ENCODE measurements at places on chromosomes 6 and 20.

- no peak for DNase-seq
These were observed 68.5 kb downstream of the MAP3K5 start for GRCh38 chr6:136723780-136724179.

DNA sequence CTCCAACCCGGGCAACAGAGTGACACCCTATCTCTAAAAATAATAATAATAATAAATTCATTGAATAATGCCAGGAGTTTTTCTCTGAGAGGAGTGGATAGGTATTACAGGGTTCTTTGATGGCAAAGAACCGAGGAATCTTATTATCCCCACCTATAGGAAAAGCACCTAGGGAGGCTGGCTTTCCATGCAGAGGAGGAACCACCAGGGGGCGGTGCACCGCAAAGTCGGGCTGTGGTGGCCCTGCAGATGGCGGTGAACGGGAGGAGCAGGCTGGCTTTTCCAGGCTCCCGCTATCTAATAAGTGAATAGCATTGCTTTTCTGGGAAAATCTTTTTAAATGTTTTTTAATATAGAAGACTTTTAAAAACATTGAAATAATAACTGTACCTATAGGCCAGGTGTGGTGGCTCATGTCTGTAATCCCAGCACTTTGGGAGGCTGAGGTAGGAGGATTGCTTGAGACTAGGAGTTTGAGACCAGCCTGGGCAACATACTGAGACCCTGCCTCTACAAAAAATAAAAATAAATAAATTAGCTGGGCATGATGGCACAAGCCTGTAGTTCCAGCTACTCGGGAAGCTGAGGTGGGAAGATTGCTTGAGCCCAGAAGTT, 864.2 kb downstream of the KIF16B start:
- DNase-seq = peak; percentile 24

GRCh38 chr20:57632286-57632685, 12.1 kb upstream of the ZBP1 start:
- DNase-seq = no peak

- no peak for DNase-seq
These were observed 91.3 kb upstream of the ADGRF1 start for GRCh38 chr6:47133230-47134000.

- DNase-seq = peak; percentile 88
These were observed 159.9 kb downstream of the OR2B2 start for GRCh38 chr6:27752038-27752885.

DNA sequence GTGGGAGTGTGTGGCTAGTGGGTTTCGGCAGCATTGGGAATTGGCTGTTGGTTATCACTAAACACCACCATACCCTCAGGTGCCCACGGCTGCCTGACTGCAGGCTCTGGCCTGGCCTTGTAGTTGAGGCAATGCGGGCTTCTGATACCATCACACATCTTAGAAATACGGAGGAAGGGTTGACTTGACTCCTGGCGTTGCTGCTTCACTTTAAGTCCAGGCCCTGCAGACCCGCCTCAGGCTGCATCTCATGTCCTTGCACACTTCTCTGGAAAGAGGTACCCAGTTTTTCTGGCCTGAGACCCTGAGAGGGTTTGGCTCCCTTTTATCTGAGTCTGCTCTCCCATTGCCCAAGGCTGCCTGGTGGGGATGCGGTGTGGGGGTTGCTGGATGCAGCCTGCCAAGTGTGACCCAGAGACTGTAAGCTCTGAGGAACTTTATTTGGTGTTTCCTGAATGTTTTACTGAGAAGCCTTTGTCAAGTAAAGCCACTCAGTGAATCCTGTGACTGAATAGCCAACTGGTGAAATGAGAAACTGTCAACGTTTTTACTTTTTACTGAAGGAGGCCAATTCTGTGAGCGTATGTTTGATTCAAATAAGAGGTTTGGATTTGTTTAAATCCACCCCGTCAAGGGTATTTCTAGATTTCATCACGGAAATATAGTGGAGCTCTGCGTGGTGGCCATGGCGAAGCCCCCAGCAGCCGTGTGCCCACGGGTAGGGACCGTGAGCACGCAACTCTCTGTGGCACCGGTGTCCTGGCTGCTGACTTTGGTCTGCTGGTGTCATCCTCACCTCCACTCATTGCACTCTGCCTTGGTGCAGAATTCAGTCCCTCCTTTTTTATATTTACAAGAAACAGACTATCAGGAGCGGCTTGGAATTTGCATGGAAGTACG, 160.1 kb downstream of the DTNBP1 start:
- DNase-seq = no peak

- DNase-seq = no peak
These were observed 38.4 kb downstream of the AKAP7 start for GRCh38 chr6:131173680-131174079.

DNA sequence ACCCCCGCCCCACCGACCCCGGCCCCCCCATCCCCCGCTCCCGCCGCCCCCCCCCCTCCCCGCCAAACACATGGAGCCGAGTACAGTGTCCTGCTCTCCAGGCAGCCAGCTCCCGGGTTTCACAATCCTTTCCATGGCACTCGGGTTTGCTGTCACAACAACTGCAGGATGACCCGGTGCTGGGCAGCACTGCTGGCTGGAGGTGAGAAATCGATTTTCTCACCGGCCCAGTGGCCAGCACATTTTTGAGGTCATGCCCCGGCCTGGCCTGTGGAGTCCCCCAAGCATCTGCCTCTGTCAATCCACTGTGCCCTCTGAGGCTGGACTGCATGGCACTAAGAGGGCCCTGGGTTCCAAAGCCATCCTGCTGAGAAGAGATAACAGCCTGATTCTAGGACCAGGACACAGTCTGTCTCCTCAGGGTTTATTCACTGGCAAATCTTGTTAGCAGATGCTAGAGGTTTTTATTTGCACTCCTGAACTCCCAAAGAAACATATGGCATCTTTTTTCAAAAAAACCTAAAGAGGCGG, 129.5 kb downstream of the NFATC2 start:
- DNase-seq = peak; percentile 70

DNA sequence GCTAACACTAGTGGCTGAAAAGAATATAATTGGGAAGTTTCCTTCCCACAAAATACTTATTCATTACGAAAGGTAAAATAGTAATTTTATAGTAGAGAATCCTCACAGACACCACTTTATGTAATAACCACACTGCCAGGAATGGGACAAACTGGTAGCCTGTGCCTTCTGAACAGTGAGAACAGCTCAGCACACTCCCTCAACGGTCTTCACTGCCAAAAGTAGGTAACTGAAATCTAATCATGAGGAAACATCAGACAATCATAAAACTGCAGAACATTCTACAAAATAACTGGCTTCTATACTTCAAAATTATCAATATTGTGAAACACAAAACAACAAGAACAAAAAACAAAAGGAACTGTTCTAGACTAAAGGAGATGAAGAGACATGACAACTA, 44.1 kb downstream of the NUP153 start:
- DNase-seq = no peak

DNA sequence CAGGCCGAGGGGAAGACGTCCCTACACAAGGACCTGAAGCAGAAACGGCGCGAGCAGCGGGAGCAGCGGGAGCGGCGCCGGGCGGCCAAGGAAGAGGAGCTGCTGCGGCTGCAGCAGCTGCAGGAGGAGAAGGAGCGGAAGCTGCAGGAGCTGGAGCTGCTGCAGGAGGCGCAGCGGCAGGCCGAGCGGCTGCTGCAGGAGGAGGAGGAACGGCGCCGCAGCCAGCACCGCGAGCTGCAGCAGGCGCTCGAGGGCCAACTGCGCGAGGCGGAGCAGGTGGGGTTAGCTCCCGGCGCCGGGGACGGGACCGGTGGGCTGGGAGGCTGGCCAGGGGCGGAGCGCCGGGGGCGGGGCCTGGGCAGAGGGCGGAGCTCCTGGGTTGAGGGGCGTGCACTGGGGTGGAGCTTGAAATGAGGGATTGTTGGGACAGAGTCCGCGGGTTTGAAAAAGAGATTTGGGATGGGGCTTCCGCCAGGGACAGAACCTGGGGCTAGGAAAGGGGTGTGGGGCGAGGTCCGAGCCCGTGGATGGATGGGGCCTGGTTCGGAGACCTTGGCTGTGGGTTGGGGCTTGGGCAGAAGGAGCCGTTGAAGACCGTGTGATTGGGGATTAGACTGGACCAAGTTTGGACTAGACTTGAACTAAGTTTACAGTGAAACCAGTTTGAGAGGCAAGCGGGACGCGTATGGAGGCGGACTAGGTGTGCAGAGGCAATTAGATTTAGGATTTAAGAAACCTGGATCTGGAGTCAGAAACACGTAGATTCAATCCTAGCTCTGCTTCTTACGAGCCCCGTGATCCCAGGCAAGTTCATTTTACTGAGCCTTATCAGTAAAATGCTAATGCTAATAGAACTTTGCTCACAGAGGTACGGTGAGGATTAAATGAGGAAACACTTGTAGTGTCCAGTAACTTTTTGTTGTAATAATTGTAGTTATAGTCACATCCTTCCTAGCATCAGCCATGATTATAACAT, 20.9 kb downstream of the DEF6 start:
- DNase-seq = peak; percentile 79

GRCh38 chr6:154301086-154301625, 55.4 kb downstream of the IPCEF1 start:
- DNase-seq = peak; percentile 32

- DNase-seq = no peak
These were observed 36.3 kb downstream of the VTA1 start for GRCh38 chr6:142183351-142183750.

Measured in mesenchymal stem cell (in vitro differentiated cells and primary cell).